ENCODE measurements at places on chromosomes 2 and 18. TPM values are rescaled to one million over a fixed set of nuclear protein-coding genes. Genes with fewer than 3 reads are reported as not detected.

TNFAIP6 gene
- total RNA-seq, result 10.8 TPM

MOGAT1 gene
- not detected for total RNA-seq

ALLC gene
- not detected for total RNA-seq

- no peak for DNase-seq
Measured at GRCh38 chr2:191012845-191013681, 908 bp downstream of the STAT1 start.

DNA sequence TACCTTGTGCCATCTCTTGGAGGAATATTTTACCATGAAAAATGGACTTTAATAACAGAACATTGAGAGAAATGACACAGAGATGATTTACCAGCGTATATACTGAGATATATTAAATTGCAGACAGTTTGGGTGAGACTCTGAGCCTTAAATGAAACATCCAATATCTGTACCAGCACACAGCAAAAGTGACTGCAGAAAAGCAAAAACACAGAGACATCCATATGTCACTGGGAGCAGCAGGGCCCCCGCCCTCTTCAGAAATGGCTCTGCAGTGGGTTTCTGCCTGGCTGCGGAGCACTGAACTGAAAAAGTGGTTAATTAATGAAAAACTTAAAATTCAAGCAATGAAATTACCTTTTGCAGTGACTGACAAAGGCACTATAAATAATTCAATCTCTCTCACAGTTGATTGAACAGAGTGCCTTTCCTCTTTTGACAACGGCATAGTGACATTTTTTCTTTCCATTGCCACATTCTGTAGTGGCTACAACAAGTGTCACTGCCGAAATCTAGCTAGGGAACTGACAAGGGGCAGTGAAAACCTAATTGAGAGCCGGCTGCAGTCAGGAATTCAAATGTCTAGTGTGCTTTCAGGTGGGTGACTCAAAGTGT is 353.4 kb downstream of the ALK start:
- no peak for DNase-seq

DNA sequence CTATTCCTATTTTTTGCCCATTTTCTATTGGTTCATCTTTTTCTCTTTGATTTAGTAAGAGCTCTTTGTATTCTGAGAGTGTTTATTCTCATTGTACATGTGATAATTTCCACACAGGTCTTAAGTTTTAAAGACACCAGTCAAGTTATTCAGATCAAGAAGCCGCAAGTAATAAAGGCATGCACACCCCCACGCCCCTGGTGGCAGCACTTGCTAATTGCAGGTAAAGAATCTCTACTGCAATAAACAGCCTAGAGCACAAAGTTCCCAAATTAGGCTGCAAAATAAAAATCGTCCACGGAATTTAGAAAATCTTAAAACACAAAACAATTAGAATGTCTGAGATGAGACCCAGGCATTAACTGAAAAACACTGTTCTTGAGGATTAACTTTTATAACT is 45.2 kb downstream of the ST3GAL5 start:
- DNase-seq, result no peak

DNA sequence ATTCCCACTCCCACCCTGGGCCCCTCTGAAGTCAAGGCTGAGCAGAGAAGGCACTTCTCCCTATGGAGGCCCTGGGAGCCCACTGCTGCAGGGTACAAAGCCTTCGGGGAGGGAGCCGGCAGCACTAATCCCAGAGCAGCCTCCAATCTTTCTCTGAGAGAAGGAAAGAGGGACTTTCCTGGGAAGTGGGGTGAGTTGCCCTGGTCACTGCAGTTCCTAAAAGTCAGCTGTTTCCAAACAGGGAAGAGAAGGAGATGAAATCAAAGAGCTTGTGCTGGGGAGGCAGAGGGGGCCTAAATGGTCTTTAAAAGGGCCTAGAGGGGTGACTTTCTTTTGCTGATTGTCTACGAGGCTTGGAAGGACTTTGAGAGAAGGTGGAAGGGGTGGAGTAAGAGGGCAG is 264.7 kb downstream of the TNS1 start:
- DNase-seq, result no peak

DNA sequence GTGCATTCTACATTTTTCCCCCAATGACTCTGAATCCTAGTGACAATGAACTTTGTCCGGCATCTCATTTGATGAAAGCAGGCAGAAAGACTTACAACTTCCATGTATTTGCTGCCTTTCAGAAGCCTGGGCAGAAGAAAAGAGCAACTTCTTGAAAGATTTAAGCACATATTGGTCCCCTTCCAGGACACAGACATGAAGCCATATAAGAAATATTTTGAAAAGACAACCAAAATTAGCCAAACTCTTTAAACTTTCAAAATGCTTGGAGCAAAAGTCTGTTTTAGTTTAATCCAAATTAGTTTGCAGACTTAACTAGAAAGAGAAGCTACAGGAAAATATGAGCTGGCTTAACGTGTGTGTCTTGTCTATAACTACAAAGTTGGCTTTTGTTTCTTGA is 492.5 kb downstream of the NR4A2 start:
- peak; percentile 43 for DNase-seq

GRCh38 chr18:28065031-28065792 is 111.7 kb downstream of the CDH2 start:
- DNase-seq, result no peak

GRCh38 chr2:56565143-56565542 is 381.4 kb downstream of the CCDC85A start:
- DNase-seq, result no peak

DNA sequence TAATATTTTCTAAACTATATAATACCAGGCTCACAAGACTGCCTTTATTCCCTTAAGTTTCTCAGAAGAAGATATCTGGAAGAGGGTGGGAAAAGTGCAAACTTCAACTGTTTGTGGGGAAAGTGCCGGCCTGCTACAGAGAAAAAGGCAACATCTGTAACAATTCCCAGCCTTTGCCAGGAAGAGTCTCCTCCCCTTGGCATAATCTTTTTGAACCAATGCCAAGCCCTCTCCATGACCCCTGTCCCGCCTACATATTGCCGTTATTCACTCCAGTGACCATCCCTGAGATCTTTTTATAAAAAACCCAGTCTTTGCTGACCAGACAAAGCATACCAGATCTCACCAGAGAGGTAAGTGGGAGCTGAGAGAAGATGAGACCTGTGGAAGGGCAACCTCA is at the start of gene REG3G:
Gene REG3G (plus strand): TSS at position 282 of the 400 bp plus-strand sequence. CDS start 392 bp downstream, outside the sequence.
- peak; percentile 7 for DNase-seq

Measured in tongue (tissue), 3 donors.